ENCODE measurements at places on chromosomes 16 and 17.

- no peak for DNase-seq
Observed at GRCh38 chr17:2138318-2138717, 83.4 kb downstream of the HIC1 start.

GRCh38 chr17:79836510-79836971 lies 2.7 kb downstream of the CBX4 start:
- DNase-seq, result no peak

DNA sequence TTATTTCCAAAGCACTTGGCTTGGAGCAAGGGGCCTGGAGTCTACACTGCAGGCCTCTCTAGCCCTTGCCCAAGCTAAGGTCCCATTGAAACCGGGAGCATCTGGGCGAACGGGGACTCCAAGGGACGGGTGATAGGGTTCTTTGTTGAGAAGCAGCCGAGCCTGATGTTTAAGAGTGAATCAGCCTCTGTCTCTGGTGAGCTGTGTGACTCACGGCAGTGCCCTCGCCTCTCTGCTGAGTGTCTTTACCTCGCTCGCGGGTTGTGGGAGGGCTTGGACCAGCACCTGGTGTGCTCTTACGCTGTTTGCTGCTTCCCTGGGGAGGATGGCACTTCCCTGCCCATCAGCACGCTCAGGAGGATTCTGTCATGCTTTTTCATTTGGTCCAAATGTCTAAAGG lies 1.3 kb downstream of the HGS start:
- no peak for DNase-seq

DNA sequence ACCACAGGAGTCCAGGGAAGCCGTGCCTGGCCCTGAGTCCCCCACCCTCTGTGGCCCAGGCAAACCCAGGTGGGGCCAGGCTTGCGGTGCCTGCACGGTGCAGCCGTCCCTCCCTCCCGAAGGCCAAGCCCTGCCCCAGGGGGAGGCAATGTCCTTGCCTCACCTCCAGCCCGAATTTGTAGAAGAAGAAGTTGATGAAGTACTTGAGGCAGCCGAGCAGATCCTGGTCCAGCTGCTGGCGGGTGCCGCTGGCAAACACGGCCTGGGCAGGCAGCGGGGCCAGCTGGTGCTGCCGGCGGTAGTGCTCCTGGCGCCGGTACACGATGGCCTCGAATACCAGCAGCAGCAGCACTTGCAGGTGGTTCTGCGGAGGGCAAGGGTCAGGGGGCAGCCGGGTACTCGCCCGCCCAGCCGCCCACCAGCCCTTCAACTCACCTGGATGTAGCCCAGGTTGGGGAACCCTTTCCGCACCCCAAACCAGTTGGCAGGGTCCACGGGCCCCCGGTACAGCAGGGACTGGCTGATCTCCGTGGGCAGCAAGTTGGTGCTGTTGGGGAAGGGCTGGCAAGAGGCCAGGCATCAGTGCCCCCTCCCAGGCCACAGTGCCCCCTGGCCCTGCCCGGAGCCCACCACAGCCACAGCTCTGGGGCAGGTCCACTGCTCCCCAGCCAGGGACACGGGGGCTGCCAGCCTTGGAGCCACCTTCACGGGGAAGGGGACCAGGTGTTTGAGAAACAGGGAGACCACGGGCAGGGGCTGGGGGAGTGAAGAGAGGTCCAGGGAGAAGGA lies 26.1 kb downstream of the CTU2 start:
- no peak for DNase-seq

DNA sequence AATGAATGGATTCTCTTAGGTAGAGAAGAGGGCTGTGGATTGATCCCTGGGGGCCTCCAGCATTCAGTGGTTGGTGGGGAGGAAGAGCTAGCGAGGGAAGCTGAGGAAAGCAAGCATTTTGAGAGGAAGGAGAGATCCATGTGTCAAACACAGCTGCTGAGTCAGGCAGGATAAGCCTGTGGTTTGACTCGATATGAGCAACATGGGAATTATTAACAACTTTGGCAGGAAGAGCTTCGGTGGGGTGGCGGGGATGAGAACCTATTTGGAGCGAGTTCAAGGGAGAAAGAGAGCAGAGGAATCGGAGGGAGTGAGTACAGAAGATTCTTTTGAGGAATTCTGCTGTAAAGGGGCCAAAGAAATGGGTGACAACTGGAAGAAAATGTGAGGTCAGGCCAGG lies 59.5 kb upstream of the CDC42EP4 start:
- DNase-seq, result no peak

GRCh38 chr17:66734186-66734943 lies 100.6 kb upstream of the CACNG5 start:
- DNase-seq, result no peak

GRCh38 chr17:37541880-37542660 lies 52.4 kb downstream of the DUSP14 start:
- DNase-seq, result no peak

DNA sequence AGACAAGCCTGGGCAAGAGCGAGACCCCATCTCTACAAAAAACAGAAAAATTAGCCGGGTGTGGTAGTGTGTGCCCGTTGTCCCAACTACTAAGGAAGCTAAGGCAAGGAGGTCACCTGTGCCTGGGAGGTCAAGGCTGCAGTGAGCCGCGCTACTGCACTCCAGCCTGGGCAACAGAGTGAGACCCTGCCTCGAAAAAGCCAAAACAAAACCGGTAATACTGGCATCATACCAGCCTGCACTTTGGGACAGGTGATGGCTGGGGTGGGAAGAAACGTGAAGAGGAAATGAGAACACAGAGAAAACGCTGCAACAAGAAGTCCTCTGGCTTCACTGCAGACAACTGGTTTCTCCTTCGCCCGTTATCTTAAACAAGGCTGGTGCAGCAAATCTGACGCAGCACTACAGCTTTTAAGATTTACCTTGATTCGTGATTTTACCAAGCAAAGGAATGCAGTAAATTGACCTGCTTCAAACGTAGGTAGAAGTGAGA lies 725 bp upstream of the CASC3 start:
- no peak for DNase-seq

DNA sequence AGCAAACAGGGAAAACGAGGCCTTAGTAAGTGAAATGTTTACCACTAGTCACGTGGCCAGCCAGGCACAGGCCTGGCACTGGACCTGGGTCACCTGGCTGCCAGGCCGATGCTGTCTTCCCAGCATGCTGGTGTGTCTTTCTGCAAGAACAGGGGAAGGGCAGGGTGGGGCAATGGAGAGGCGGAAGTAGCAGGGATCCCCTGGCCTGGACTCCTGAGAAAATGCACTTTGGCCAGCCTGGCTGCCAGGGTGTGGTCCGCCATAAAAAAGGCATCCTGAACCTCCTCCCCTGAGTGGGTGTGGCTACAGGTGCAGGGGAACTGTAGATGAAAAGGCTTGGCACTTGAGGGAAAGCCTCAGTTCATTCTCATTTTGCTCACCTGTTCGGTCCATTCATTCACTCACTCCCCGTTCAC lies 1.0 kb upstream of the ANKRD40CL start:
- DNase-seq, result no peak

Data from activated T-helper 1 cell treated with anti-CD3 and anti-CD28 coated beads, Interleukin-2, amount 50 U/mL, for 16 hours (primary cell).